ENCODE measurements at places on chromosomes 16 and 17.
A peak's percentile ranks its signal among the peaks of the same experiment; 100 is the strongest.

DNA sequence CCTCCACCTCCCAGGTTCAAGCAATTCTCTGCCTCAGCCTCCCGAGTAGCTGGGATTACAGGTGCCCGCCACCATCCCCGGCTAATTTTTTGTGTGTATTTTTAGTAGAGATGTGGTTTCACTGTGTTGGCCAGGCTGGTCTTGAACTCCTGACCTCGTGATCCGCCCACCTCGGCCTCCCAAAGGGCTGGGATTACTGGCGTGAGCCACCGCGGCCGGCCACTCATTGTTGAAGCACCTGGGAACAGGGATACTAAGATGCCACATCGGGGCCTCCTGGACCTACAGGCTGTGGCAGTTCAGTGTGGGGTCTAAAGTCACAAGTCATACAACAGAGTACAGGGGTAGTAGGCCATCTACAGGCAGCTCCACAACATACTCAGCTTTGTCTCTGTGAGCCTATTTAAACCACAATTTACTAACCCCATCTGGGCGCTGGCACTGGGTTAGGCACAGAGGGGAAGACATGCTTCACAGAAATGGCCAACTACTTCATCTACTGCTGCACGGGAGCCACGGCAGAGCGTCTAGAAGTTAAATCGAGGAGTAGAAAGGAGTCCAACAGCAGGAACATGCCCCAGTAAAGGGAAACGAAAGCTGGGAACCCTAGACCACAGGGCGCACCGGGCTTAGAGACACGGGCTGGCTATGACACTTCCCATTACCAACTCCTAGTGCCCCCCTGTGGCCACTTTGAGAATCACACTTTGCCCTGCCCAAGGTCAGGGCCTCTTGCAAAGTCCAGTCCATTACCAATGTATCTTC, 4.3 kb downstream of the VAMP2 start:
- peak; percentile 94 for DNase-seq

DNA sequence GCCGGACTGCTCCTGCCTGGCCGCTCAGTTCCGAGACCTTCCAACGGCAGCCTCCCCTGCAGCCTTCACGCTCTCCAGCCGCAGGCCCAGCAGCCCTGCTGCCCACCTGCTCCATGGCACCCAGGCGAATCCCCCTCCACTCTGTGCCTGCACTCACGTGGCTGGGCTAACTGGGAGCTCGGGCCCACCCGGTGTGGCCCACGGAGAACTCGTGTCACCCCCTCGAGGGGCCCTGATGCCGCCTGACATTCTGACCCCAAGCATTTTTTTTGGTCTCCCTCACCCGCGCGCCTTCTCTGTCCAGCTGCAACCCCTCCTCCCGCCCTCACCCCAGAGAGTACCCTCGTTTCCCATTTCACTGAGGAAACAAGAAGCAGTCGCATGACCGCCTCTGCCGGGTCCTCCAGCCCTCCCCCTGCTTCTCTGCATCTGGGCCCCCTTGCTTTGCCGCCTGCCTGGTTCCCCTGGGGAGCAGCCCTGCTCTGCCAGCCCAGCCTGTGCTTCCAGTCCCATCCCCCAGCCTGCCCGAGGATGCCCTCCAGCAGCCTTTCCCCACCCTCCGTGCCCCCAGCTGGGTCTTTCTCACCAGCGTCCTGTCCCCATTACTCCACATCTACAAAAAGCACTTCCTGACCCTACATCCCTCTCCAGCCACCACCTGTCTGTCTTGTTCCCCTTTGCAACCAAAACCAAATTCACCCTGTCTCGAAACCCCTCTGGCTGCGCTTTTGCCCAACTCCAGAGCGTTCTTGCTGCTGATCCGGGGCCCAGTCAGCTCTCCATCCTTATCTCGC, 146.4 kb upstream of the CHMP6 start:
- DNase-seq: no peak

- DNase-seq: no peak
These were observed 8.4 kb upstream of the ARHGAP17 start for GRCh38 chr16:25023556-25023955.

DNA sequence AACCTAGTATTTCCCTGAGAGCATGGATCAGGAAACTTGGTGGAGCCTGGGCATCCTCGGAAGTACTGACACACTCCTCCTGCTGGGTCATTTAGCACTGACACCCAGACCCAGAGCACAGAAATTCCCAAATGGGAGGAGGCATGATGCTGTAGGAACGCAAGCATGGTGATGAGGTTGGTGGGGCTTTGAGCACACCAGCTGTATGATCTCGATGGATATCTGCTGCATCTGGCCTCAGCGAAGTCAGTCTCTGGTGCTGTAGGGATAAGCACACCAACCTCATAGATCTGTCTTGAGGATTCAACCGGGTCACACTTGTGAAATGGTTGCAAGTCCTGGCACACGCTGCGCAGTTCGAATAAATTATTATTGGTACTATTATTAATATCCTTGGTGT, 52.5 kb downstream of the SHISA6 start:
- DNase-seq: no peak

DNA sequence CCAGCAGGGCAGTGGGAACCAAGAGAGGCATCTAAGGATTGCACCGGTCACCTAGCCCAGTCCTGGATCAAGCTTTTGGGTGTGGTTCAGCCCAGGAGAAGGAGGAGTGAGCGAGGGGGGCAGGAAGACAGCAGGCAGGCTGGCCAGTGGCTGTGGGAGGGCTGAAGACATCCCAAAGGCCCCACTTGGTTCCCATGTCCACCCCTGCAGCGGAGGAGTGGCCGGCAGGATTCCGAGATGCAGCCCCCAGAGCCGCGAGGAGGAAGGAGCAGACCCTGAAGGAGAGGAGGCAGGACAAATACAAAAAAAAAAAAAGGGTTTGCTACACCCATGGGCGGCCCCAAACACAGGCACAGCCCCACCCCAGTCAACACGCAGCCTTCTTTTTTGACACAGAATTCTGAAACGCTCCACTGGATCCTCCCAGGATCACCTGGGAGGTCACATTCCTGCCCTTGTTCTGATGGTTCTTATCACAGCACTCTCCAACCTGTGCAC, 1.1 kb upstream of the SLC47A2 start:
- DNase-seq: no peak

DNA sequence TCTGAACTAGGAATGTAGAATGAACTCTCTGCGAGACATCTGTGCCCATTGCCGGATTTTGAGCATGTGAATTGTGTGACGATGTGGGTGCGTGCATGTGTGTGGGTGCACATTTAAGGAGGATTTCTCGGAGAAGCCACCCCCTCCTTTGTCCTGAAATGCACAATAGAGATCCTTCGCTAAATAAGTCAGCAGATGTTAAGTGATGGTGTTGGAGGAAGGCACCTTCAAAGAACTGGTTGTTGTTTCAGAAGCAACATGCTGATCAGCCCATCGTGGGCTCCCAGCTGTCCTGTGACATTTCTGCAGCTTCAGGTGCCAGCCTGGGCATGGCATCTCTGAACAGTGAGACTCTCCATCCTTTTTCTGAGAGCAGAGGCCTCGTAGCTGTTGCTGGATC, 194.9 kb downstream of the MSI2 start:
- DNase-seq: no peak
